GM12878 (cell line): ENCODE measurements at places on chromosomes 2 and 18.

DNA sequence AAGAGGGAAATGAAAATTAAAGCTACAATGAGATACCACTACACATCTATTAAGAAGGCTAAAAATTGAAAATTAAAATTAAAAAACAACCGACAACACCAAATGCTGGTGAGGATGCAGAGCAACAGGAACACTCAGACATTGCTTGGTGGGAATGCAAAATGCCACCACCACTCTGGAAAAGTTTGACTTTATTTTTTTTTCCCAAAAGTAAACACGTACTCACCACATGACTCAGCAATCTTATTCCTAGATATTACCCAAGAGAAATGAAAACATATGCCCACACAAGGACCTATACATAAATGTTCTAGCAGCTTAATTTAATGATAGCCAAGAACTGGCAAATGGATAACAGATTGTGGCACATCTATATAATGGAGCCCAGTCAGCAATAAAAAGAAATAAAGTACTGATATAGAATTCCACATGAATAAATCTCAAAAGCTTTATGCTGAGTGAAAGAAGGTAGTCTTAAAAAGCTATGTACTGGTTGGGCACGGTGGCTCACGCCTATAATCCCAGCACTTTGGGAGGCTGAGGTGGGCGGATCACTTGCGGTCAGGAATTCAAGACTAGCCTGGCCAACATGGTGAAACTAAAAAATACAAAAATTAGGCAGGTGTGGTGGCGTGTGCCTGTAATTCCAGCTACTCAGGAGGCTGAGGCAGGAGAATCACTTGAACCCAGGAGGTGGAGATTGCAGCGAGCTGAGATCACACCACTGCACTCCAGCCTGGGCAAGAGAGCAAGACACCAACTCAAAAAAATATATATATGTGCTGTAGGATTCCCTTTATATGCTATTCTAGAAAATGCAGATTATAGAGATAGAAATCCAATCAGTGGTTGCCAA is 4.2 kb upstream of the PROC start:
- no peak for DNase-seq

DNA sequence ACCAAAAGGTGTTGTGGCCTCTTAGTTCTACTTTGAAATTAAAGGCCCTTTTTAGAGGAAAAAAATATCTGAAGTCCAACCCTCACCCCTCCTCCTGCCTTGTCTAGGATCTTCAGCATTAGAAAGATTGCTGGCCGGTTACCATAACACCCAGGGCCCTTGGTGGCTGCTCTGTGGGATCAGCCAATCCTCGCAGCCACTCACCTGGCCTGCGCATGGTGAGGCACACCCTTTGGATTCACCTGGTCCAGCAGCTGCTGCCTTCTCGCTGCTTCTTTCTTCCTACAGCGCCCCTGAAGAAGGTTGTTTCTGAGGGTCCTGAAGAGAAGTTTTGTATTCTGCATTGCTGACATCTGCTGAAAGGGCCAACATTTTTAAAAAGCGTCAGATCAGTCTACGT is 25.2 kb downstream of the DYTN start:
- no peak for DNase-seq

- DNase-seq = no peak
These were observed 222.3 kb downstream of the ALK start for GRCh38 chr2:29699045-29699444.

DNA sequence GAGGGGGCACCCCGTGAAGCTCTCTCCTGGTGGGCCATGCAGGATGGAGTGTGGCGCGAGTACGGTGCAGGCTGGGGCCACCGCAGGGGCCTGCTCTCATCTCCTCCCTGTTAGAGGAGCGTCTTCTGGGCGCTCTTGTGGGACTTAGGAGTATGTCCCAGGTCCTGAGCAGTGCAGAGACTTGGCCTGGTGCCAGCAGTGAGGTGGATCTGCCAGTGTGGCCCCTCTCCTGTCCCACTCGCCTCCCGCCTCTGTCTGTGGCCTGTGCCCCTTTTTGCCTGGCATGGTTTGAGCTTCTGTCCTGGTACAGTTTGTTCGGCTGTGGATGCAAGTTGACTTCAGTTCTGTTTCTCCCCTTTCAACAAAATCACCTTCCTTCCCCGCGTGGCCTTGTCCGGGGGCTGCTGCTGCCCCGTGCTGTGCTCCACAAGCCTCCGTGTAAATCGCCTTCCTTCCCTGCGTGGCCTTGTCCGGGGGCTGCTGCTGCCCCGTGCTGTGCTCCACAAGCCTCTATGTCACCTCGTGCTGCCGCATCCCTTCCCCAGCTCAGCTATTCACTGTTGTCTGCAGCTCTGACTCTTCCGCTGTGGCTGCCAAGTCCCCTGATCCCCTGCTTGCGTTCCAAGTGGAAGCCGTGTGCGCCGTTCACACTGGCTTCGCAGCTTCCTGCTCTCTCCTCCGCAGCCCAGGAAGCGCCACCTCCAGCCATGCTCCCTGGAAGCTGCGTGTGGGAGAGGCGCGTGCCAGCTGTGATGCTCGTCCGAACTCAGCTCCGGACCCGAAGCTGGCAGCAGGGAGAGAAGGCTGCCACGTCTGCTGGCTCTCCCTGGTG is 13.7 kb downstream of the LDLRAD4 start:
- no peak for DNase-seq

GRCh38 chr2:235026649-235027557 is 75.1 kb downstream of the SH3BP4 start:
- DNase-seq = no peak

- no peak for DNase-seq
These were observed 11.9 kb upstream of the MLPH start for GRCh38 chr2:237474931-237475703.
